OCI-LY7 (cell line): ENCODE measurements at places on chromosomes 2 and 18.

GRCh38 chr18:58891776-58892175, 27.1 kb downstream of the ZNF532 start:
- DNase-seq: no peak

- no peak for DNase-seq
Observed at GRCh38 chr2:218895759-218896500, 15.3 kb downstream of the WNT10A start.

GRCh38 chr18:39296293-39296888, 1730.8 kb upstream of the CELF4 start:
- no peak for DNase-seq

DNA sequence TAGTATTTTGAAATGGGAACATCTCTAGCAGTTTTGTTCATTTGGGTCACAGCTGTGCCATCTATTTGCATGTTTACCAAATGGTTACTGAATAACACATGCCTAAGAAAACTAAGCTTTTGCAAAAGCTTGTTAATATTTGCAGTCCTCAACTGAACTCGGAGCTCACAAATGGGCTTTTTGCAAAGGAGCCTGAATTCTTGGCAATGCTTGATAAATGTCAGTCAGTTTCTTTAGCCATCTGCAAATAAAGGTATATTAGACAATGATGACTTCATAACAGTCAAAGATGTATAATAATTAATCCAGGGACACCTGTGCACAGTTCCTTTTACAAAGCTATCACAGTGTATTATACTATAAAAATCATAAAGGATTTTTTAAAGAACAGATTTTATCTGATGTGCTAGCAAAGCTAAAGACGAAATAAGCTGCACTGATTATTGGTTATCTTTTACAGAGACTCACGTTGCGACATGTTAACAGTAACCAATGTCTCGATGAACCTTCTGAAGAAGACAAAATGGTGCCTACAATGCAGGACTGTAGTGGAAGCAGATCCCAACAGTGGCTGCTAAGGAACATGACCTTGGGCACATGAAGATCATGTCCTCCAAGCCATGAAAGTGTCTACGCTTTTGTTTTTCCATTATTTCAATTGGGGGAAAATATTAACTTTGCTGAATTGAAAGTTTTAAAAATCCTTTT, 248.4 kb upstream of the KCNJ3 start:
- DNase-seq: no peak

DNA sequence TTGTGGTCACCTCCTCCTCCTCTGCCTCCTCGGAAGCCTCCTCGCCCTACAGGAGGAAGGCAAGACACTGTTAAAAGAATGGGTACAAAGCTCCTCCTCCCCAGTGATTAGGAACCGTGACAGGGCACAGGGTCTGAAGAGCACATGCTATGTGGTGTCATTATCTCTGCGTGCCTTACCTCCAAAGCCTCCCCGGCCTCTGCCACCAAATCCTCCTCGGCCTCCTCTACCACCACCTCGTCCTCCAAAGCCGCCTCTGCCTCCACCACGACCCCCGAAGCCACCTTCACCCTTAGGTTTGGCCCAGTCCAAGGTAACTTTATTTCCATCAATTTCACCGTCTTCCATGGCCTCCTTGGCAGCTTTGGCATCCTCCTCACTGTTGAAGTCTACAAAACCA, 9.1 kb downstream of the NCL start:
- DNase-seq: no peak

GRCh38 chr2:45586600-45586999, 24.5 kb downstream of the SRBD1 start:
- no peak for DNase-seq

- no peak for DNase-seq
Observed at GRCh38 chr2:60490848-60491247, 62.6 kb downstream of the BCL11A start.

DNA sequence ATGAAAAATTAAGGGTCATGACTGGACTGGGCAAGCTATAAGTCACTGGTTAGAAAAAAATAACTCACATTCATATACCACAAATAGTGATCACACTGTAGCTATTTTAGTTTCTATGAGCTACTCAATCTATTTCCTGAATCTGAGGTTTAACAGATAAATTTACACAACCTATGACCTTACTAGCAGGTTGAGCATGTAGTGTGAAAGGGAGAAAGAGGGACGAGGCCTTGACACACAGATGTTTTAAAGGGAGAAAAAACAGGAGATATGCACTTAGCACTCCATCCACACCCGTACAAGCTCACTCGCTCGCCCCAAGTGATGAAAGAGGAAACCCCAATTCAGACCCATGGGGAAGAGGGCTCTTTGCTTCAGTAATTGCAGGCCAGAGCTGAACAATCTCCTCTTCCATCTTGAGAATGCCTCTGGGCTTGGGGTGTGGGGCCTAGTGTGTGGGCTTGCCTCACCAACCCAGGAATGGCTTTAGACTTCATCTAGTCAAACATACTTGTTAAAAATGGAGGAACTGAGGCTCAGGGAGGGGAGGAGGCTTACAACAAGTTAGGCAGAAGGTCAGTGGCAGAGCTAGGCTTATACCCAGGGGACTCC, 10.7 kb downstream of the CYRIA start:
- peak; percentile 67 for DNase-seq

- DNase-seq: no peak
Observed at GRCh38 chr18:42038936-42039335, 83.9 kb downstream of the PIK3C3 start.

- no peak for DNase-seq
Observed at GRCh38 chr2:86790676-86791572, at the start of gene CD8A. CD8A (minus strand) TSS chr2:86790913; CDS start chr2:86790825, 88 bp downstream.

GRCh38 chr2:100801402-100801801, 18.5 kb upstream of the NPAS2 start:
- no peak for DNase-seq

DNA sequence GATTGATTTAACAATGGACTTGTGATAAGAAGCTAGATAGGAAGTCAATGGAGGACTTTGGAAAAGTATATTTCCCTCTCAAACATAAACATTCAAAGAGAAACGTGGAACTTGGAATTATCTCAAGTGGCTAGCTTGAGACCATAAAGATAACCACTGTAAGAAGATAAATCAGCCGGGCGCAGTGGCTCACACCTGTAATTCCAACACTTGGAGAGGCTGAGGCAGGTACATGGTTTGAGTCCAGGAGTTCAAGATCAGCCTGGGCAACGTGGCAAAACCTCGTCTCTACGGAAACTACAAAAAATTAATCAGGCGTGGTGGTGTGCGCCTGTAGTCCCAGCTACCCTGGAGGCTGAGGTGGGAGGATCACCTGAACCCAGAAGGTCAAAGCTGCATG, 405.9 kb upstream of the ACVR2A start:
- no peak for DNase-seq

- DNase-seq: no peak
Observed at GRCh38 chr2:26148501-26148900, 24.4 kb upstream of the GAREM2 start.

DNA sequence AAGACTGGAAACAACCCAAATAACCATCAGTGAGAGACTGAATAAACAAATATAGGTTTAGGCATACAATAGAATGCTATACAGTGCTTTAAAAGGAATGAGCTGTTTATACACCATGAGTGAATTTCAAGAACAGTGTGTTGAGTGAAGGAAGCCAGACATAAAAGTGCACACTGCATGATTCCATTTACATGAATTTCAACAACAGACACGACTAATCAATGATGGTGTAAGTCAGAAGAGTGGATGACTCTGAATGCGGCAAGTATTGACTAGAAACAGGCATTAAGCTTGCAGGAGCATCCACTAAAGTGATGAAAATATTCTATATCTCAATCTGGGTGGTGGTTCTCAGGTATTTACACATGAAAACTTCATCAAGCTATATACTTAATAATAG, 142.7 kb upstream of the SLC39A10 start:
- no peak for DNase-seq

- no peak for DNase-seq
Observed at GRCh38 chr2:134073023-134073422, 180.8 kb upstream of the MGAT5 start.

- no peak for DNase-seq
Observed at GRCh38 chr2:240902615-240903041, 3.5 kb upstream of the CROCC2 start.

DNA sequence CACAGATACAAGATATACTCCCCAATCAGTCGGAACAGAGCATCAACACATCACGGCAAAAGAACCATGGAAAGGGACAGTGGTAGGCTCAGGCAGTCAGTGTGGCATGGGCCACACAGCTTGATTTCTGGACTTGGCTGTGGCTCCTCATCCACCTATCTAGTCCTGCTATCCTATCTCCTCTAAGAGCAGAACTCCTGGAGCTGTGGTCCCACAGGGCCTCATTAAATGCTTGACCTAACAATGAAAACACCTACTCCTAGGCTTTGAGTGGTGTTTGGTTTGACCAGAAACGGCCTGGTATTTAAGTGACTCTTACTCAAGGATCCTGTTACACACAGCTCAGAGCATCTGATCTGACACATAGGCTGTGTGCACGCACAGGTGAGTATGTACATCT, 33.6 kb upstream of the SMAD2 start:
- DNase-seq: no peak

DNA sequence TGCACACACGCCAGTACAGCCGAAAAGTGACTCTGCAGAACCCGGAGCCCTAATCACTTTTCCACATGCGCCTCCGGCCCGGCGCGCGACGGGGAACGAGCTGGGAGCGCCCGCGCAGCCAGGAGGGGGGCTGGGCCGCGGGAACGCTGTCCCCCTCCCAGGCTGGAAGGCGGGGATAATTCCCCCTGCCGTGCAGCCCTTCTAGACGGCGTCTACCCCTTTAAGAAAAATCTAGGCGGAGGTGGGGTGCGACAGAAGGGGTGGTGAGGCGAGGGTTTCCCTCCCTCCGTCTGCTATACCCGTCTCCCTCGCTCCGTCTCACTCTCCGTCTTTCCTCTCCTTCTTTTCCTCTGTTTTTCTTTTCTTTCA, 2.4 kb downstream of the CYP26B1 start:
- no peak for DNase-seq

- no peak for DNase-seq
Observed at GRCh38 chr2:96361751-96362150, 26.2 kb downstream of the NCAPH start.

DNA sequence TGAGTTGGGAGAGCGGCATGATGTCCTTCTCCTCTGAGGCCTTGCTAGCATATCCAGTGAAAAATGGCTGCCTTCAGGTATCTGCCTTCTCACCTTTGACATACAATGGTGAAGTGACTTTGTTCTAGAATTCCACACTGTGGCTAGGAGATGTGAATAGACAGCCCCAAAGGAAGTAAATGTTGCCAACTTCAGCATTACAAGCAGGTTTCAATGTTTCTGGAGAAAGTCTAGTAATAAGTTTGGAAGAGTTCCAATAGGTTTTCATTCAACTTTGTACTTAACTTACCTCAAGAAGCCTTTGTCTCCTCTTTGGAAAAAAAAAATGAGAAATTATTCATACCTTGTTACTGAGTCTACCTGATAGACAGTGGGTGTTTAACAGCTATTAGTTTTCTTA, 421.3 kb upstream of the MMADHC start:
- no peak for DNase-seq

- DNase-seq: no peak
Observed at GRCh38 chr2:84779781-84780180, 101.1 kb downstream of the TRABD2A start.

- peak; percentile 60 for DNase-seq
Observed at GRCh38 chr2:179020156-179020750, 29.7 kb downstream of the CCDC141 start.

GRCh38 chr2:218885981-218886947, 5.6 kb downstream of the WNT10A start:
- DNase-seq: peak; percentile 59

DNA sequence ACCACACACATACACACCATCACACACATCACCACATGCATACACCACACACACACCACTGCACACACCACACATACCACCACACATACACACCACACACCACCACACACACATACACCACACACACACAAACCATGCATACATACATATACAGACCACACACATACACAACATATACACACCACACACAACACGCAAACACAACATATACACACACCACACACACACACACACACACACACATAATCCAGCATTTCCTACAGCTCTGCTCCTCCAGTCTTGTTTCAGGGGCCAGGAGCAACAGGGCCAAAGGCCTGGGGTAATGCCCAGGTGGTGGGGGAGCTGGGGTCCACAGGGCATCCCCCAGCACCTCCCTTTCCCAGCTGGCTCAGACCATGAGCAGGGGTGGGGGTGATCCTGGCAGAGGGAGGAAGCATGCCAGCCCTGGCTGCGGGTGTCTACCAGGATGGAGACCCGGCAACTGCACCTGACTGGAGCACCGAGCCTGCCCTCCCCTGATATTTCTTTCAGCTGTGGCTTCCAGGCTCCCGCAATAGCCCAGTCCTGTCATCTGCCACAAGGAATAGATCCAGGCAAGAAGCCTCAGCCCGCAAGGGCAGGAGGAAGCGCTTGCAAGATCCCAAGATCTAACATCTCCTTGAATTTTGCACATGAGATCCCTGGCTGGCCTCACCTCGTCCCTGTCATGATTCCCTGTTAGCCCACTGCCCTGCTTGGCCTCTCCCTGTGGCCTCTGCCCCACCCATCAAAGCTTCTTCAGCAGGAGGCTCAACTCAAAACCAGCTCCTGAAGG, 196.9 kb downstream of the TNS1 start:
- DNase-seq: no peak

GRCh38 chr2:4340536-4340935, 637.2 kb downstream of the DCDC2C start:
- no peak for DNase-seq

- DNase-seq: no peak
Observed at GRCh38 chr2:85151026-85151425, 17.8 kb downstream of the TCF7L1 start.
